Keratinocyte (primary cell): ENCODE measurements at places on chromosomes 2 and 18.
A peak's percentile ranks its signal among the peaks of the same experiment; 100 is the strongest.

DNA sequence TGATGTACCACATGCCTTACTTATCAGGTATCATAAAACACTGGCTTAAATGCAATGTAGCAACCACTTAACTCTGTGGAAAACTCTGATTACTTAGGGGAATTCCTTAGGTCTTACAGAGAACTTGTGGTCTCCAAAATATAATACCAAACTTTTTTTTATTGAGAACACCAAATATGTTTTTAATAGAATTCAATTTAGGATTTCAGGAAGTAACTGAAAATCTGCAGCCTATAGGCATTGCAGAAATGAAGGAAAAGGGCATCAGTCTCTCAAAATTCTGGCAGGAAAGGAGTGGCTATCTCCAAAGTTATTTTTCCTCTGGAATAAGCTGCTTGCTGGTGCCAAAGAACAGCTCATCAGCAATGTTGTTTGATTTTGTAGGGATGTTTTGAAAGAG is 105.3 kb upstream of the UGP2 start:
- peaks cover 45% of the 10 kb centered on the region for H3K4me1 ChIP-seq
- DNase-seq: no peak
- H3K27me3 ChIP-seq: no peaks in the 10 kb centered on the region
- H3K4me3 ChIP-seq: no peak overlapping the region
- H3K27ac ChIP-seq: peak overlapping the region; percentile 96

DNA sequence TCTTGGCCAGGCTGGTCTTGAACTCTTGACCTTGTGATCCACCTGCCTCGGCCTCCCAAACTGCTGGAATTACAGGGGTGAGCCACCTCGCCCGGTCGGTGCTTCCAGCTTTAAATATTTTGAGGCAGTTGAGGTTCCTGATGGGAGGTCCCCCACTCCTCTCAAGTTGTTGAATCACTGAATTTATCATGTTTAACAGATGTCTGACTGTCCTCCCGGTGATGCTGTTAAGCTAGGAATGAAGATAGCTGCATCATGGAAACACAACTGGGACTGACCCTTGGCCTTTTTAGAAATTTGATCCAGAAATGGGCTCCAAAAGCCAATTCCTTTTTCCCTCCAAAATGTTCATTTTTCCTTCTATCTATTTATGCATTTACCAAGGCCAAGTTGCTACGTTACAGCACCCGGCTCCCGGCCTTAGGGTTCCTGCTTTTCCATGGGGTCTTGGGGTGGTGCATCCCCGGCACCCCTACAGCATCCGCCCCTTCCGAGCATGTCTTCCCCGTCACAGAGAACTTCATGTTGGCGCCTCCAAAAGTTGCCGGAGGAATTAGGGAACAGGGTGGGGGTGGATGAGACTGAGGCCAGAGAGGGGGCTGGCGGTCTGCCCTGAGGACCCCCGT is 43.9 kb downstream of the PAX8 start:
- H3K36me3 ChIP-seq: no peaks in the 10 kb centered on the region
- DNase-seq: no peak
- H3K27me3 ChIP-seq: no peaks in the 10 kb centered on the region
- no peak overlapping the region for H3K27ac ChIP-seq
- H3K4me1 ChIP-seq: peaks cover 11% of the 10 kb centered on the region

DNA sequence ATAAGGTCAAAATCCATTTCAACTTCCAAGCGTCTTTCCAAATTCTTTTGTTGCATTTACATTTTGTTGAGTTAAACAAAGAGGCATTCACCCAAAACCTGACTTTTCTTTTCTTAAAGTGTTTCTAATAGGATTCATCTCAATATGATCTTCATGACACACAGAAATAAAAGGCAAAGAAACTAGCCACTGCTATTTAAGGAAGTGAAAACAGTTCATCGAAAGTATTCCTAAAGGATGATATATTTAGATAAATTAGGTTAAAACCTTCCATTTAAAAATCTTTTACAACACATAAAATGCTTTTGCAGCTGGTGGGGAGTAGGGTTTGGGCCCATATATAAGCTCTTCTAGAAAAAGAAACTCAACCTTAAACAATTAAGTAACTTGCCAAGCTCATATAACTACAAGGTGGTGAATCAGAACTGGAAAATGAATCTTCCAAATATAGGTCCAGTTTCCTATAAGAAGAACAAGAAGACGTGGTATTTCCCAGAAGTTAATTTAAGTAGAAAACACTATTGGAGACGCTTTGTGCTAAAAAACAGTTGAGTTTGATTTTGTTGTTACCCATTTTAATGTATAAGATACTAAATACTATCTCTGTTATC is 336.0 kb upstream of the HNRNPA3 start:
- H3K27me3 ChIP-seq: no peaks in the 10 kb centered on the region
- no peaks in the 10 kb centered on the region for H3K36me3 ChIP-seq
- H3K4me1 ChIP-seq: no peaks in the 10 kb centered on the region
- H3K27ac ChIP-seq: no peak overlapping the region

DNA sequence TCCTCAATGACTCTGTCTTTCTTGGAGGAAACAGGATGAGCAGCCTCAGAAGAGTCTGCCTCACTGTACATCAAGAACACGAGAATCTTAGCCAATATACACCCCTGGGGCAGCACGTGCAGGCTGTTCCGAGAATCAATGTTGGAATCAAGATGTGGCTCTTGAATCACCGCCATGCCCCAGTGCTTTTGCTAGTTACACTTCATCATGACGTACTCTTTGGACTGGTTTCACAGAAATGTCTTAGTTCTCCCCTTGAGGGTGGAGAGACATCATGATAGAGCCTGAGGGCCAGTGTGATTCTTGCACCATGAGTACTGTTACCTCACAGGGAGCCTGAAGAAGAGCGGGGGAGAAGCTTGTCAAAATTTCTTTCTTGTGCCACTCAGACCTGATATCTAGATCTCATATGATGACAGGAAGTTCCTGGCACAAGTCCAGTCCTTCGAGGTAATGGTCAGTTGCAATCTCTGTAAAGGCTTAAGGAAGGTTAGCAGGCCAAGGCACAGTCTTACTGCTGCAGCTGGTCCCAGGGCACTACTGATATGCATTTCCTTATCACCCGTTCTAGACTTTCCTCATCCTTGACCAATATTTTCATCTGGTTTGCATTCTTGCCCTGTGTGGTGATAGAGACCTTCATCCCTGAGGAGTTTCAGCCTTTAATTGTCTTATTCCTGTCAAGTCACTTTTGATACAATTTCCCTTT is 28.2 kb upstream of the STAT4 start:
- H3K27me3 ChIP-seq: no peaks in the 10 kb centered on the region
- peak; percentile 96 for DNase-seq
- H3K4me1 ChIP-seq: peaks cover 47% of the 10 kb centered on the region
- no peaks in the 10 kb centered on the region for H3K36me3 ChIP-seq
- peak overlapping the region; percentile 85 for H3K27ac ChIP-seq
- H3K4me3 ChIP-seq: no peak overlapping the region

- H3K27ac ChIP-seq: no peak overlapping the region
- no peaks in the 10 kb centered on the region for H3K27me3 ChIP-seq
- H3K4me3 ChIP-seq: no peak overlapping the region
- no peaks in the 10 kb centered on the region for H3K36me3 ChIP-seq
These were observed 36.9 kb downstream of the EHD3 start for GRCh38 chr2:31270822-31271231.

- H3K4me1 ChIP-seq: no peaks in the 10 kb centered on the region
- no peaks in the 10 kb centered on the region for H3K27me3 ChIP-seq
- H3K36me3 ChIP-seq: no peaks in the 10 kb centered on the region
These were observed 55.4 kb downstream of the NGEF start for GRCh38 chr2:232957657-232958090.

- no peak overlapping the region for H3K4me3 ChIP-seq
- no peak for DNase-seq
- H3K36me3 ChIP-seq: no peaks in the 10 kb centered on the region
- H3K27ac ChIP-seq: no peak overlapping the region
- H3K4me1 ChIP-seq: no peaks in the 10 kb centered on the region
- H3K27me3 ChIP-seq: peaks cover 33% of the 10 kb centered on the region
These were observed 28.6 kb downstream of the SH3RF3 start for GRCh38 chr2:109157563-109158105.

- H3K36me3 ChIP-seq: no peaks in the 10 kb centered on the region
- H3K4me1 ChIP-seq: no peaks in the 10 kb centered on the region
- H3K4me3 ChIP-seq: no peak overlapping the region
- DNase-seq: no peak
These were observed 30.3 kb downstream of the PAX3 start for GRCh38 chr2:222268311-222268990.

DNA sequence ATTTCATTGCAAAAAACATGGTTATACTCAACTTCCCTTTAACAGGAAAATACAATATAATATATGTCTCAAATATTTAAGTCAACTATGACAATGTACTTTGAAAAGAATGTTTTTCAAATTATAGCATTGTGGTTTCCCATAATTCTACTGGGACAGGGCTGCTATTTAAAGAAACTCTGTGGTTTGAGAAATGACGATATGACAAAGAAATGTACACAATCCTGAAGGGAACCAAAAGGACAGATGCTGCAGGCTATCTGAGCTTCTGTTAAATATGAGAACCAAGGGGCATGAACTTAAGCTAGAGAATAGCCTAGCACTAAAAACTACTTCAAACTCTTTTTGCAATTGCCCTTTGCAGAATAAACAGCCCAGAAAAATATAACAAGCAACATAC is 415.9 kb downstream of the GRB14 start:
- no peaks in the 10 kb centered on the region for H3K4me1 ChIP-seq
- no peaks in the 10 kb centered on the region for H3K27me3 ChIP-seq
- no peak overlapping the region for H3K27ac ChIP-seq
- no peaks in the 10 kb centered on the region for H3K36me3 ChIP-seq

DNA sequence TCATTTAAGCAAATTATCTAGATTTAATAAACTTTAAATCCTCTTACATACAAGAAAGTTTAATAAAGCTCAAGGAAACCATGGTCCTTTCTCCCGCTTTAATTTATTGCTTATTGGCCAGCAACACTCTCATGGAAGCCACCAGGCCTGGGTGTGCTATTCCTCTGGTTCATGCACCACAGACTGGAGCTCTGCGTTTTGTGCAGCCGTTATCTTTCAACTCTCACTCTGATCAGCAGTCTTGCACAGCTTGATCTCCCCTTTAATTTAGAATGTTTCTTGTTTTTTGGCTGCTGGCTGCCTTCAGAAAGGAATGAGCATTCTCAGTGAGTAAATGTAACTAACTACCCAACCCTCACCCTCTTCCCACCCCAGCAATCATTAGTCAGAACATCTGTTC is 318.7 kb downstream of the MEIS1 start:
- H3K36me3 ChIP-seq: no peaks in the 10 kb centered on the region
- no peaks in the 10 kb centered on the region for H3K4me1 ChIP-seq
- H3K27me3 ChIP-seq: no peaks in the 10 kb centered on the region
- no peak for DNase-seq

- H3K4me3 ChIP-seq: no peak overlapping the region
- H3K27ac ChIP-seq: no peak overlapping the region
These were observed 12.4 kb downstream of the MYO5B start for GRCh38 chr18:50182511-50182910.

GRCh38 chr18:60693426-60693825 is 320.9 kb upstream of the MC4R start:
- peak overlapping the region; percentile 42 for H3K27ac ChIP-seq
- DNase-seq: peak; percentile 54
- H3K36me3 ChIP-seq: no peaks in the 10 kb centered on the region
- H3K4me1 ChIP-seq: peaks cover 8% of the 10 kb centered on the region

- peak overlapping the region; percentile 94 for H3K27ac ChIP-seq
- no peaks in the 10 kb centered on the region for H3K27me3 ChIP-seq
- H3K4me3 ChIP-seq: peak overlapping the region; percentile 93
- H3K4me1 ChIP-seq: peaks cover 16% of the 10 kb centered on the region
- no peak for DNase-seq
These were observed 490 bp downstream of the NDUFS1 start for GRCh38 chr2:206158563-206159345.

DNA sequence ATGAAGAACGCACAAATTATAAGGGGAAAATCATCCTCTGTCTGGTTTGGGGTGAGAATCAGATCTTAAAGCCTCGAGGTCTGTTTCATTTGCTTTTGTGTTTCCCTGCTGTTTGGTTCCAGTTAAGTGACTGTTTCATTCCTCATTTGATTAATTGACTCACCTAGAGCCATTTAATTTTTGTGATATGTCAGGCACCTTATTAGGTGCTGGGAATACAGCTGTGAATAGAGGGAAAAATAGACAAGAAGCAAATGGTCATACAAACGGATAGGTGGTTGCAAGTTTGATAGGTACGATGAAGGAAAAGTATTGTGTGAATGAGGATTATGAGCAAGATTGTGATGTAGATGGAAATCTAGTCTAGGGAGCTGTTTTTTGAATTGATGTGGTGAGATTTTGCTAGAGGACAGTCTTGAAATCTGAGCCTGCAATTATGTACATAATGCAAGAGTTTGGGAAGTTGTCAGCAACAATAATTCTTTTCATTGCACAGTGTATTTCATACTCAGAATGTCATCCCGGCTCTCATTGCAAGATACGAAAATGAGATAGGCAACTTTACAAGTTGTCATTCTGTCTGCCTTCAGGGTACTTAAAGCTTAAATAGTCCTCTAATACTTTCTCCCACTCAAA is 2.2 kb downstream of the ACSL3 start:
- H3K4me3 ChIP-seq: peak overlapping the region; percentile 98
- no peak for DNase-seq
- peak overlapping the region; percentile 90 for H3K27ac ChIP-seq
- H3K36me3 ChIP-seq: peaks cover 4% of the 10 kb centered on the region

GRCh38 chr2:160454070-160454797 is 39.4 kb downstream of the RBMS1 start:
- H3K36me3 ChIP-seq: peaks cover 4% of the 10 kb centered on the region
- no peak for DNase-seq
- H3K4me3 ChIP-seq: no peak overlapping the region
- H3K27me3 ChIP-seq: no peaks in the 10 kb centered on the region
- H3K27ac ChIP-seq: no peak overlapping the region
